H9 (cell line): ENCODE measurements at places on chromosomes 1 and 21. TPM values are rescaled to one million over a fixed set of nuclear protein-coding genes. Genes with fewer than 3 reads are reported as not detected.

DNA sequence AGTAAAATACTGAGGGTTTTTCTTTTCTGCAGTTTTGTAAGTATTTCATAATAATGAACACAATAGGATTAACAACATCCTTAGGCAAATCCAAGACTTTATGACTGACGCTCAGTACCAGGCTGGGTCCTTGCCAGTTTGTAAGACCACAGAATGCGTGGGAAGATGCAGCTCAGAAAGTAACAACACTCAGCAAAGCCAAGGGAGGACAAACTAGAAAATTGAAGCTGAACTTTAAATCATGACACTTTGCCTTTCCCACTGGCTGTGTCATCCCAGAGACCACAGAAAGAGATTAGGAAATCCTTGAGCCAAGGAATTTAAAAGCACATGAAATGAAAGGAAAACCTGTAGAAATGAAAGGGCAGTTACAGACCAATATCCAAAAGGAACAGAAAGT is 426.3 kb upstream of the CHRM3 start:
- no peak for DNase-seq

DNA sequence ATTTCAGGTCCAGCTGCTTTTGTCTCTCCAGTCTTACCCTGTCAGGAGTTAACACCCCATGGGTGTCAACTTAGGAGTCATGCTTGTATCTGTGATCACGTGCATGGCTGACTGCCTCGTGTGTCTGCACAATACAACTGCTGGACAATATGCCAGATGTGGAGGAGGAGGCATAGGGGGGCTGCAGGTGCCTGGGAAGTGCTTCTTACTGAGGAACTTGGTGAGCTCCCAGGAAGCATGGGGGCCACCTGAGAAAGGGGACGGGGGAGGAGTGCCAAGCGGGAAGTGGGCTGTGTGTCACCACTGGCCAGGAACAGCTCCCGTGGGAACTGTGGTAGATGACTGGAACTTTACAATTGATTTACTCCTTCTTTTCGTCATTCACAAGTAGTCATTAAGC is 9.5 kb downstream of the RHEX start:
- DNase-seq: no peak

VWA5B1 gene
- total RNA-seq: 0.18 TPM in 1 of 2 replicates, not detected in the other

GRCh38 chr1:24181619-24182018 is 5.5 kb downstream of the IFNLR1 start:
- no peak for DNase-seq

GRCh38 chr1:243842978-243843511 is 7.0 kb downstream of the AKT3 start:
- no peak for DNase-seq

PROX1 gene
- total RNA-seq: 0.72 and 0.83 TPM in 2 replicates

DNA sequence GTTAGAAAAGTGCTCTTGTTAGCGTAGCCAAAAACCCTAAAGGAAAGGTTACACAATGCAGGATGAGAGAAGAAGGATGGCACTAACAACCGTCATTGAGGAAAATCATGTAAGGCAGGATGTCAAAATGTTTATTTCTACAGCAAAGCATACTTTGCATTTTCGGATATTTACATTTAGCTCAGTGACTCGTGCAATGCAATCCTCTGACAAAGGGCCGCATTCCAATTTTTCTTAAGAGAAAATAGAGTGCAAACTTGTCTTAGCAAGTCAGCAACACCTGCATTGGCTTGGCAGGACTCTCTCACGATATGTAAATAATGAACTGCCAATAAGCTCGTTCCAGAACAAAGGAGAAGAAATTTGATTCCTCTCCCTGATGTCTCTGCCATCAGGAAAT is 33.3 kb downstream of the TIAM1 start:
- no peak for DNase-seq

GRCh38 chr1:21904704-21905520 is 32.2 kb downstream of the HSPG2 start:
- DNase-seq: no peak

DNA sequence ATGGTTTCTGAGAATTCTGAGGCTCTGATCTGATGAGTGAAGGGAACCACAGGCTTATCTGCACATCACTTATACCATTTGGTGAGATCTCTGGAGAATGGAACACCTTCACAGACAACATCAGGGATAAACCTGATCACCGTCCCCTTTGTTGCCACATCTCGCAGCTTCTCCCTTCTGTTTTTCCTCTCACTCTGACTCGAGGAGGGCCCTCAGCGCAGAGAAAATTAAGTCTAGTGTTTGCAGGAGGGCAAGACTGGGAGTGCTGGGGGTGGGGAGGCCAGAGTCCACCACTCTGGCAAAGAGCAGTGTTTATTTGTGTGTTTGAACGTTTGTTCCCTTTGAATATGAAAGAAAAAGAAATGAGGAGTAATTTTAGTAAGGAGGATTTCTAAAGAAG is 29.0 kb upstream of the BATF3 start:
- DNase-seq: no peak

DNA sequence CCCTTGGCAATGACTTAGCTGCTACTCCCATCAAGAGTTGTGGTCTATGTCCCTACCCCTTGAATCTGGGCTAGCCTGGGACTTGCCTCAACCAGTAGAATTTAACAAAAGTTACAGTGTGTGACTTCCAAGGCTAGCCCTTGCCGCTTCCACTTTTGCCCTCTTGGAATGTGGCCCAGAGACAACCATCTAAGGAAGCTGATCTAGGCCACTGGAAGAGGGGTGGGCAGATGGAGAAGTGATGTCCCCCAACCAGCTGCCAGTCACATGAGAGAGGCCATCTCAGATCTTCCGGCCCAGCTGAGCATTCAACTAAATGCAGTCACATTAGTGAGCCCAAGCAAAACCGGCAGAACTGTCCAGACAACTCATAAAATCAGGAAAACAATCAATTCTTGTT is 115.1 kb downstream of the TOMM20 start:
- no peak for DNase-seq

S100A3 gene
- total RNA-seq: not detected in 2 replicates

DNA sequence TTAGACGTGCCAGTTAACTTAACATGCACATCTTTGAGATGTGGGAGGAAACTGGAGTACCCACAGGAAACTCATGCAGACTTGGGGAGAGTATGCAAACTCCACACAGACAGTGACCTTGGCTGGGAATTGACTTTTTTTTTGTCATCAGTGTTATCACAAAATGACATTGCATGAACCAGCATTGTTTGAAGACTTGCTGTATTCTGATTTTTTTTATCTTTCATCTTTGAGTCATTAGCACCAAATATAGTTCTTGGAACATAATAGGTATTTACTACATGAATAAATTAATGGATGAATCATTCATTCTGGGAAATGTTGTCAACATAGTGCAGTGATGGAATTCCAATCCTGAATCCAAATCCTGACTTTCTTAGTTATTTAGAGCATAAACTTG is 77.0 kb downstream of the ATF6 start:
- DNase-seq: no peak

DNA sequence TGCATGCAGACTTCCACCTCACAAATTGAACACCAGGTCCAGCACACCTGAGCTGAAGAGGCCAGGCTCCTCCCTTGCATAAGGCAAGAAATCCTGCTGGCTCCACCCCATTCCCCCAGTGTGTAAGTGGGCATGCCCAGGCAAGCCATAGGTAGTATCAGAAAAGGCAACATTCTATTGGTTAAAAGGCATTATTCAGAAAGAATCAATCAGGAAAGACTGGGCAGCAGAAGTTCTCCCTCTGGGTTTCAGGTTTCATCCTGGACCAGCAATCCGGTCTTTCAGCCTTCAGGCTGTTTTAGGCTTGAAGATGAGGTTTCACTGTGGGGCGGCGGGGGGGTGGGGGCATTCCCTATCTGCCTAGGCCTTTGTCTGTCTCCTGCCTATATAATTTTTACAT is 42.0 kb upstream of the LHX8 start:
- peak; percentile 93 for DNase-seq

GRCh38 chr1:185058110-185058509 is 12.8 kb downstream of the RNF2 start:
- DNase-seq: no peak

DNA sequence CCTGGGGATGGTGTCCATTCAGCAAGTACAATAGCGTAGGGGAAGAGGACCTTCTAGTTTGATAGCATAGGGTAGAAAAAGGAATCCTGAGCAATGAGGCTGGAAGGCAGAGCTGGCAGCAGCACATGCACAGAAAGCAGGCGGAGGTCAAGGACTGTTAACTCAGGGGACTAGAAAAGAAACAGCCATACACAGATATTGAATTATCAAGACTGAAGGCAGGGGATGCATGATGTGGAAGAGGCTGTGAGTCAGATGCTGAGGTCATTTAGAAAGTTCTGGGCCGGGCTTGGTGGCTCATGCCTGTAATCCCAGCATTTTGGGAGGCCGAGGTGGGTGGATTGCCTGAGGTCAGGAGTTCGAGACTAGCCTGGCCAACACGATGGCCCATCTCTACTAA is 65.6 kb downstream of the OPTC start:
- DNase-seq: no peak
